Testis (tissue), 5 donors: ENCODE measurements at places on chromosomes 1 and 21. TPM values are rescaled to one million over a fixed set of nuclear protein-coding genes. Genes with fewer than 3 reads are reported as not detected.

Gene EDN2
- not detected for total RNA-seq

Gene CRYAA
- total RNA-seq: not detected

Gene PTPN14
- 42.2 TPM for total RNA-seq

Gene S100A6
- total RNA-seq: 57.4 TPM

Gene PDPN
- total RNA-seq: 6.5 TPM

Gene FRRS1
- total RNA-seq: 7.6 TPM

Gene PALMD
- 14.1 TPM for total RNA-seq

Gene NCF2
- 1.3 TPM for total RNA-seq

Gene CD48
- total RNA-seq: 0.63 TPM

Gene CFAP141
- total RNA-seq: 8.4 TPM

Gene CHRNB2
- total RNA-seq: 1.3 TPM

Gene S100A14
- not detected for total RNA-seq

Gene CYP4A11
- total RNA-seq: 0.16 TPM

Gene ANGPTL3
- total RNA-seq: not detected

Gene ADCY10
- 9.4 TPM for total RNA-seq

Gene GBP7
- total RNA-seq: not detected

Gene SLC45A3
- total RNA-seq: 8.9 TPM

Gene GUK1
- total RNA-seq: 298 TPM

Gene CYP4Z1
- total RNA-seq: 0.68 TPM

Gene CELF3
- total RNA-seq: 3.2 TPM

Gene MEX3A
- total RNA-seq: 2.4 TPM

Gene G0S2
- total RNA-seq: 84.1 TPM

Gene AIRE
- 0.55 TPM for total RNA-seq

Gene OR2L5
- total RNA-seq: 0.55 TPM
